ENCODE measurements at places on chromosomes 12 and 14.

GRCh38 chr12:72291175-72291574, 19.0 kb downstream of the TRHDE start:
- DNase-seq, result no peak

DNA sequence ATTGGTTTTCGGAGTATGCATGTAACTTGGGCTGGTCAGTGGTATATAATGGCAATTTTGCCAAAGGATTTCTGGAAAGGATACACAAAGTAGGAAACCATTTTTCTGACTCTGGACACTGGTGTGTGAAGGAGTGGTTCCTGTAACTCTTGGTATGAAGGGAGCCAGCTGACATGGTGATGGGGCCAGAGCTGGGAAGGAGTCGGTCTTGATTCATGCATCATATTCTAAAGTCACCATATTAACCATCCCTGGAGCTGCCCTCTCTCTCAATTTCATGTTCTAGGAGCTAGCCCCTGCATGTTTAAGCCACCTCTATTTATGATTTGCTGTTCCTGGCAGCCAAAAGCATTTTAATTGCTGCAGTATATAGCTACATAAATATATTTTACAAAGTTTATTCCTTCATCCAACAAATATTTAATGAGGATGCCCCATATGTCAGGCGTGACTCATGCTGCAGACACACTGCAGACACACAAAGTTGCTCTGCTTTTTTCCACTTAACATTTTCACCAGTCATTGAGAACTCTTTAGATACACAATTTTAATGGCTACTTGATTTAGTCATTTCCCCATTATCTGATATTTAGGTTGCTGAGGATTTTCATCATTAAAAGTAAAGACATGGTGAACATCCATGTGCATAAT, 78.7 kb upstream of the PSMC1 start:
- no peak for DNase-seq

GRCh38 chr12:42104784-42105183, 39.9 kb downstream of the GXYLT1 start:
- no peak for DNase-seq

DNA sequence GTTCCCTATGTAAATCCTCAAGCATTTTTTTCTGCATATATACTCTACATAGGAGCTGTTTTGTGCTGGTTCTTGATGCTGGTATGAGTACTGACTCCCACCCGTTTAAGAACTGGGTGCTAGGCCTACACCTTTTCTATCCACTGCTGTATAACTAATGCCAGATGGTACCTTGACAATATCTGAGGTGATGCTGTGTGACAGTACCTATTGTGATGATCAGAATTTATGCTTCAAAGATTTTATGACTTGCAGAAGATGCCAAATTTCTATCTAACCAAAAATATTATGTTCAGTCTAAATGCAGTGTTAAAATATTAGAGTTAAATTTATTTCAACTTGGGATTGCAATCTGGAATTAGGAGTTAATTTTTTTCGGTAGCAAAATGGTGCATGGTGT, 272.3 kb upstream of the NOVA1 start:
- no peak for DNase-seq

GRCh38 chr14:32669391-32669790, 269.3 kb upstream of the NPAS3 start:
- DNase-seq, result no peak

DNA sequence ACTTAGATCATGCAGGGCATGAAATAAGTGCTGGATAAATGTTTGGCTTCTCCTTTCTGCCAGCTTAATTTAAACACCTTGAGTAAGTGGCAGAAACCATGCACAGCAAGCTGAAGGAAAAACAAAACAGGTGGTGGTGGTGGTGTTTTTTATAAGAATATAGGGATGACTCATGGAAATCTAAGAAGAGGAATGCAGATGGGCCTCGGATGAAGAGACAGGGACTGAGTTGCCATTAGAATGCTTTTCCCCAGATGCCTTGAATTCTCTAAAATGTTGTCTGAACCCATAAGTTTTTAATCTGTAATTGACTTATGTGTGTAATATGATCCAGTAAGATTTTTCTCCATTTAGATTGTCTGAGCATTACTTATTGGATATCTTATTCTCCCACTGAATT, 93.1 kb upstream of the ZDHHC17 start:
- DNase-seq, result no peak

- no peak for DNase-seq
These were observed 71.2 kb downstream of the LGMN start for GRCh38 chr14:92677087-92677668.

- no peak for DNase-seq
These were observed 7.2 kb downstream of the SLC38A4 start for GRCh38 chr12:46818642-46819041.

GRCh38 chr12:85279449-85280164, 413 bp upstream of the ALX1 start:
- no peak for DNase-seq

- DNase-seq, result no peak
These were observed 178.6 kb downstream of the AACS start for GRCh38 chr12:125243811-125244210.

DNA sequence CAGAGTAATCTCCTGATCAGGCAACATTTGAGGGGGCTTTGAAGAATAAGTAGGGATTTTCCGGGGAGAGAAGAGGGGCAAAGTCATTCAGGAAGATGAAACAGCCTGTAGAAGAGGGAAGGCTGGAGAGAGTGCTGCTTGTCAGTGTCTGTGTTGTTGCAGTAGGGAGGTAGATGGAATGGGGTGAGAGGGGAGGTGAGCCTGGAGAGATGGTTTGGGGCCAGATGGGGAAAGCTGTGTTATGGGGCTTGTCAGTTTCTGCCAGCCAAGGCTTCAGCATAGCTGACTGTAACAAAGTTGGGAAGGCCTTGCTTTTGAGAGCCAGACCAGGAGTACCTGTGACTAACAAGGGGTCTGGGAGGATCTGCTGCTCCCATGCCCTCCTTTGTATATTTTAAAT, 18.0 kb downstream of the BICD1 start:
- DNase-seq, result no peak

GRCh38 chr14:73492670-73493069, 1.9 kb downstream of the RIOX1 start:
- DNase-seq, result no peak

DNA sequence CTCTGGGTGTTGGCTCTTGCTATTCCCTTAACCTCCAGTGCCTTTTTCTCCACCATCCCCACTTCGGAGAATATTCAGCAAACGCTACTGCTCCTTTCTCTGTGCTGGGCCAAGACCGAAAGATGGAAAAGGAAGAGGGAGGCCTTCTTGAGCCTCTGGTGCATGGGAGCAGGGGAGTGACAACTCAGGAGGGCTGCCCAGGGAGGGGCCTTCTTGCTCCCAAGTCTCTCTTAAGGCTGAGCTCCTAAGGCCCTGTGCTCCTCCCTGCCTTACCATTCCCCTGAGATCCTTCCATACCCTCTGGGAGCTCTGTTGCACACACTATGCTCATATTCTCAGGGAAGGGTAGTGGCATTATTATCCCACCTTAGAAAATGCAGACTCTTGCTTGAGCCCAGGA, 34.9 kb downstream of the SH2B3 start:
- no peak for DNase-seq

DNA sequence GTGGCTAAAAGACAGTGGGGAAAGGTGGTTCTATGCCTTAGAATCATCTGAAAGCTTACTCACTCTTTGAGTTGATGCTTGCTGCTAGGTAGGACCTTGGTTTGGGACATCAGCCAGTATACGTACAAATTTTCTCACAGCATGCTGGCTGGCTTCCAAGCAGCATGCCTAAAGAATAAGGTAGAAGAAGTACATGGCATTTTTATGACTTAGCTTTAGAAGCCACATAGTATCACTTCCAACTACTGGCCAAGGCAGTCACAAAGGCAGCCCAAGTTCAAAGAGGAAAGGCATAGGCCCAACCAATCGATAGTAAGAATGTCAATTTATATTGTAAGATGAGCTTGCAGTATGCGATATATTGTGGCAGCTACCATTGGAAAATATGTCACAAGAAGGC, 284.2 kb upstream of the CAND1 start:
- no peak for DNase-seq

DNA sequence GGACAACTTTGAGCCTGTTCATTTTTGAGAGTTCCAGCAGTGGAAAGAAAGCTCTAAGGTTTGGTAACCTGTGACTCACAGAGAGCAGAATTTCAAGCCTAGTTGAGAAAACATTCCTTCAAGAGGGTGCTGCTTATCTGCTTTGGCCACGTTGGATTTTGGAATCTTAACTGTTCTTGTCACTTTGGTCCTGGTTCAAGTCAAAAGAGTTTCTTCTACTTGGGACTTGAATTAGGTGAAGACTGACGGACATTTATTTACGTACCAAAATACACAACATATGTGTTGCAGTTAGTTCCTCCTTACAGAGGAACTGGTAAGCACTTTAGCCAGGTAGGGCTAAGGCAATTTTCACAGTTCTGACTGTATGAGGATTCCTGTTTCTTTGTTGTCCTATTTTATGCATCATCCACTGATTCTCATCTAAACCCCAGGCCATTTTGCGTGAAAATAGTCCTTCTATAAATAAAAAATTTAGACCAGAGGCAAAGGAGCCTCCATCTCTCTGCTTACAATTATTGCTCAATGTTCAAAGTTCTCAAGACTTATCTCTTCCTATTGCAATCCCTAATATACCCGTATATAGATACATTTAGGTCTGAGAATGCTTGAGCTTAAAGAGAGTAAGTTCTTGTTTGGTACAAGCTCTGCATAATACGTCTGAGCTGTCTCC, 580.9 kb downstream of the DIO2 start:
- no peak for DNase-seq

DNA sequence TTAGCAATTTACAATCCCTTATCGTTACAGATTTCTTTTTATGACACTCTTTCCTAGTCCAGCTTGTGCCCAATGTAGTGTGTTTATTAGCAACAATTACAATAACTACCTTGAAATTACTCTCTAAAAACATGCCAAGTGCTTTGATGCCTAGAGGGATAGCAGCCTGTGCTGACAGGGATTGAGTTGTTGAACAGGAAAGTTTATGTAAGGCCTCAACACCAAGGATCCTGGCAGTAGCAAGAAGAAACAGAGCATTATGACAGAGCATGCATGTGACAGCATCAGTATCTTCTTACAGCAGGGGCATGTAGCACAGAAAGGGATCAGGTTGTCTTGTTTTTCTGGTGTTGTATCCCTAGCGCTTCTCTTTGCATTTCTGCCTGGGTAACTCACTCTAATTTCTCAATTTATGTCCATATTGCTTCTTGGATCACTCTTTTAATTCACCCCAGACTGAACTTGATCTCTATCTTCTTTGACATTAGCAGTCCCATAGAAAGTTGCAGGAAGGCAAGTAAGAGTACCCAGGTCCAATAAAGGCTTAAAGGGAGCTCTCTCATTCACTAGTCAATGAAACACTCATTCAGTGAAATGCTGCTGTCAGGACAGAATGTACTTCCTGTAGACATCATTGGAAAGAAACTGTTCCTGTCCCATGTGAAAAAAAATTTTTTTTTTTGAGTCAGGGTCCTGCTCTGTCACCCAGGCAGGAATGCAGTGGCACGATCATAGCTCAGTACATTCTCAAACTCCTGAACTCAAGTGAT, 220.0 kb upstream of the GRIP1 start:
- no peak for DNase-seq

- DNase-seq, result no peak
These were observed 209.3 kb downstream of the SLC41A2 start for GRCh38 chr12:104748790-104749189.

DNA sequence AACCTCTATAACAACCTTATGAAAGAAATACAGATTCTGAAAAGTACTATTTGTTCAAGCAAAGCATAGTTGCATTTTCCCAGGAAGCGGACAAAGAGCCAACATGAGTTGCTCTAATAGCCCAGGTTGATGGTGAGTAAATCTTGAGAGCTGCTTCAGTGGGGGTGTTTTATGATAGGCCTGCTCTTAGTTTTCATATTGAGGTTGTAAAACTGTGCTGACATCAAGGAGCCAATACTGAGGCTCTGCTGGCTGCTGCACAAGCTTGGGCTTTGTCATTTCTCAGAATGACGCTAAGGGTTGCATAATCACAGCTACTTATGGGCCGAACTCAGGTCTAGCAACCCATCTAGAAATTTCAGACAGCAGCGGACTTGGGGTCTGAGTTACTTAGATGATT, 11.5 kb downstream of the TBC1D30 start:
- DNase-seq, result no peak

DNA sequence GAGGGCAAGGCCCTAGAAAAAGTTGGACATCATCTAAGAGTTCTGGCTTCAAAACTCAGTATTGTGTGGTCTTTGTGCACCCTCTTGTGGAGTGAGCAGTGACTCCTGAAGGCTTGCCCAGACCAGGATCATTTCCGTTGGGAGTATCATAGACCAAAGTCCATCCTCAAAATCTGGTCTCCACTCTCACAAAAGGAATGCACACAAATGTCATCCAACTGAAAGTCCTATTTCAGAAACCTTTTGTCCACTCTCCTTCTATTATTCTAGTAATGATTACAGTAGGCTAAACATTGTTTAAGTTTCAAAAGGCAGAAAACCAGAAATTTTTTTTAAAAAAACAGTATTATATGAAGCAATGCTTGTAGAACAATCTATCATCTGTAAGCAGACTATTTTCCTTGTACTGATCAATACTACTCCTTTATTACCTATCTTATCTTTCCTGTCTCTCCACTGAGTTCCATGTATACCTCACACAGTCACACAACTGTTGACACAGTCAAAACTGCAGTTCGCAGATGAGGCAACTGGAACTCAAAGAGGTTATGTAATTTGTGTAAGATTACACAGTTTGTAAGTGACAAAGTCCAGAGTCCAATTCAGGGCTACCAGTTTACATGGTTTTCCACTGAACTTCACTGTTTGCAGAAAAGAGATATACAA, 41.4 kb downstream of the COX16 start:
- DNase-seq, result no peak

GRCh38 chr12:84069198-84069597, 843.4 kb downstream of the SLC6A15 start:
- DNase-seq, result no peak

GRCh38 chr12:92216092-92216491, 70.4 kb upstream of the BTG1 start:
- no peak for DNase-seq

- DNase-seq, result no peak
These were observed 68.2 kb downstream of the PAH start for GRCh38 chr12:102848832-102849231.

- no peak for DNase-seq
These were observed 199.1 kb upstream of the CNOT2 start for GRCh38 chr12:70044167-70044566.

DNA sequence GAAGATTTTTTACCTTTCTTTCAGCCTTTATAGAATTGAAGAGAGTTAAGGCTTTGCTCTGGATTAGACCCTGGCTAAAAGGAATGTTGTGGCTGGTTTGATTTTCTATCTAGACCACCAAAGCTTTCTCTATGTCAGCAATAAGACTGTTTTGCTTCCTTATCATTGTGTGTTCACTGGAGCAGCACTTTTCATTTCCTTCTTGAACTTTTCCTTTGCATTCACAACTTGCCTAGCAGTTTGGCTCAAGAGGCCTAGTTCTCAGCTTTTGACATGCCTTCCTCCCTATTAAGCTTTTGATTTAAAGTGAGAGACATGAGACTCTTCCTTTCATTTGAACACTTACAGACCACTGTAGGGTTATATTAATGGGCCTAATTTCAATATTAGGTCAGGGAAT, 64.1 kb upstream of the USP15 start:
- no peak for DNase-seq

GRCh38 chr12:80195074-80195726, 95.9 kb downstream of the OTOGL start:
- no peak for DNase-seq

- no peak for DNase-seq
These were observed 29.9 kb downstream of the RCOR1 start for GRCh38 chr14:102622262-102622885.

Data from activated CD4-positive, alpha-beta T cell treated with anti-CD3 and anti-CD28 coated beads, Interleukin-2, amount 10 ng/mL, durations not matched to agents 7 days and 5 days (primary cell).